Cardiac fibroblast (primary cell): ENCODE measurements at places on chromosomes 5 and 9.

GRCh38 chr9:130987054-130987453 lies 21.9 kb upstream of the LAMC3 start:
- no peak for DNase-seq

DNA sequence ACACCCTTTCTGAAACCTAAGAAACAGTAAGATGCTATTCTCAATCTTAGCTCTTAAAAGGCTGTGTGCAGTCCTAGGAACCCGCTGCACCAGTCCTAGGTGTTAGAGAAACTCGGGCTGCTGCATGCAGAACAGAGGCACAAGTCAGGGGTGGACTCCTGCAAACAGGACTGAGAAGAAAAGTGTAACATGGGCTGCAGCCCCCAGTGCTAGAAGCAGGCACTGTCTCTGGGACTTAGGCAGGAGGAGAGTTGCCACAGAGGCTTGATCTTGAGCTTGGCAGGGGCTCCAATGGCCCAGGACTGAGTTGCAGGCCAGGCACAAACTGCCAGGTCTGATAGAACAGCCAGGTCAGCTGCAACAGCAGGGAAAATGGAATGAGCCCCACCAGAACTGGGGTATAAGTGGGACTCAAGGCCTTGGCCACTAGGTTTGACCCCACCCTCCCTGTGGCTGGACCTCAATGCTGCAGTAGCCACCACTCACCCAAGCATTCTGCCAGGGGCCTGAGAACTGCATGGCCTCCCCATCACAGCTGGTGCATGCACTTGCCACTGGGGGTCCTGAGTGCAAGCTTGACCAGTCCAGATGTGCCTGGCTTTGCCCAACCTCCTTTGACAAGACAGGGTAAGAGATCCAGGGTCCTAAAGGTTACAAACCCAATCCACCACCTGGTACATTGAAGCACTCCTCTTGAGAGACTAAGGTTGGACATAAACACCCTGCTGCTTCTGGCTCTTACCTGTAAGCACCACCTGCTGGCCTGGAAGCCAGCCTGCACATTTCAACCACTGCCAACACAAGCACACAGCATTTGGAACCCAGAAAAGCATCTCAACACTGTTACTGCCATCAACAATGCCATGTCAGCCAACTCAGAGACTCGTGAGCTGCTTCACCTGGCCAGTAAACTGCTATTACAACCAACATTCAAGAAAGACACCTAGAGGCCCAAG lies 103.3 kb downstream of the FBXL17 start:
- DNase-seq = no peak

DNA sequence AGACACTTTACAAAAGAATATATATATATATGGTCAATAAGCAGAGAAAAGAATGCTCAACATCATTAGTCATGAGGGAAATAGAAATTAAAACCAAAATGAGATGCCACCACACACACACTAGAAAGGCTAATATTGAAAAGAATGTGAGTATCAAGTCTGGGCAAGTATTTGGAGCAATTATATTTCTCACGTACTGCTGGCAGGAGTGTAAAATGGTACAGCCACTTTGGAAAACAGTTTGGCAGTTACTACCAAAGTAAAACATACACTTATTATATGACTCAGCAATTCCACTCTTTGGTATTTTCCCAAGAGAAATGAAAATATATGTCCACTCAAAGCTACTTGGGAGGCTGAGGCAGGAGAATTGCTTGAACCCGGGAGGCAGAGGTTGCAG lies 29.8 kb downstream of the NEUROG1 start:
- peak; percentile 9 for DNase-seq

GRCh38 chr5:93607367-93608258 lies 24.6 kb downstream of the NR2F1 start:
- DNase-seq = peak; percentile 76

DNA sequence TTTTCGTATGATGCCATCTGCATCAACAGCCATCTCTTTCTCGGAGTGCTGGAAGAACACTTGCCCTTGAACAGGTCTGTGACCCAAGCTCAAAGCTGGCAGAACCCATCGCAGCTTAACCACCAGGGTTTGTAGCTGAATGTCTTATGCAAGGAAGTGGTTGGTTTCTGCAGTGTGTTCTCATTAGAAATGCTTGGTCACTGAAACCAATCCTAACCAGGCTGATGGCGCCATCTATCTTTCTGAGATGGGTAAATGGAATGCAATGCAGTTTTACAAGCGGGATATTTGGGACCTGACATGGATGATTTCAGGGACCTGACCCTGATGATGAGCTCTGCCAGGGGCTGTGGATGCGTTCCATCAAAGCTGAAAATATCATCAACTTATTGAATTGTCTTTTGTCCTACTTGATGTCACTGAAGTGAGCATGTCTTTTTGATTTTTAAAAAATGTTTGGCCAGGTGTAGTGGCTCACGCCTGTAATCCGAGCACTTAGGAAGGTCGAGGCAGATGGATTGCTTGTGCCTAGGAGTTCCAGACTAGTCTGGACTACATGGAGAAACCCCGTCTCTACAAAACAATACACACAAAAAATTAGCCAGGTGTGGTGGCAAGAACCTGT lies 28.7 kb downstream of the DMRT3 start:
- peak; percentile 54 for DNase-seq

- DNase-seq = no peak
These were observed 109.2 kb upstream of the SMIM23 start for GRCh38 chr5:171676286-171676944.

DNA sequence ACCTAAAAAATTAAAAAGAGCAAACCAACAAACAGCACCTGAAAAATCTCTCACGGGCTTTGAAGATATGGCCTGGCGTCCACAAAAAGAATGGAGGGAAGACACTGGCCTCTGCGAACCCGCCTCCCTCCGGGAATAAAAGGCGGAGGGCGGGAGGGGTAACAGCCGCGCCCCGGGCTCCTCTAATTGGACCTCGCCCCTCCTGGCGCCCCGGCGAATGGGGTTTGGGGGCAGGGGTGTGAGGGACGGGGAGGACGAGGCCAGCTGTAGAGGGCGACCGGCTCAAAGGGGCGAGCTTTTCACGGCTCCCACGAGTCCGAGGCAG lies 753 bp downstream of the FANCC start:
- peak; percentile 70 for DNase-seq

DNA sequence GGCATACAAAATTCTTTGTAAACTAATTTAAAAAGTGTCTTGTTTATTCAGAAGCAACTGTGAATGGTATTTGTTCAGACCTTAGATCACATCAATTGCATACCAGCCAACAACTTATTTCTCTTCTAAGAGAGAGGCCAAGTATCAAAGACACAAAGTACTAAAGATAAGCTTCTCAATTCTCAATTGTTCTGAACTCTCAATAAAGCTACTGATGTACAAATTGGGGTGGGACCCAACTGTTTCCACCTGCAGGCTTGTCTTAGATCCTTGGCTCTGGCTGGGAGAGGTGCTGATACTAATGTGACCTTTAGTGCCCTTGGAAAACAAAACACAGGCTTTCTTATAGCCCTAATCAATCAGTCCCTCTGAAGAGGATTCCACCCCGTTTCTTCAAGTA lies 22.1 kb downstream of the XRCC4 start:
- no peak for DNase-seq

DNA sequence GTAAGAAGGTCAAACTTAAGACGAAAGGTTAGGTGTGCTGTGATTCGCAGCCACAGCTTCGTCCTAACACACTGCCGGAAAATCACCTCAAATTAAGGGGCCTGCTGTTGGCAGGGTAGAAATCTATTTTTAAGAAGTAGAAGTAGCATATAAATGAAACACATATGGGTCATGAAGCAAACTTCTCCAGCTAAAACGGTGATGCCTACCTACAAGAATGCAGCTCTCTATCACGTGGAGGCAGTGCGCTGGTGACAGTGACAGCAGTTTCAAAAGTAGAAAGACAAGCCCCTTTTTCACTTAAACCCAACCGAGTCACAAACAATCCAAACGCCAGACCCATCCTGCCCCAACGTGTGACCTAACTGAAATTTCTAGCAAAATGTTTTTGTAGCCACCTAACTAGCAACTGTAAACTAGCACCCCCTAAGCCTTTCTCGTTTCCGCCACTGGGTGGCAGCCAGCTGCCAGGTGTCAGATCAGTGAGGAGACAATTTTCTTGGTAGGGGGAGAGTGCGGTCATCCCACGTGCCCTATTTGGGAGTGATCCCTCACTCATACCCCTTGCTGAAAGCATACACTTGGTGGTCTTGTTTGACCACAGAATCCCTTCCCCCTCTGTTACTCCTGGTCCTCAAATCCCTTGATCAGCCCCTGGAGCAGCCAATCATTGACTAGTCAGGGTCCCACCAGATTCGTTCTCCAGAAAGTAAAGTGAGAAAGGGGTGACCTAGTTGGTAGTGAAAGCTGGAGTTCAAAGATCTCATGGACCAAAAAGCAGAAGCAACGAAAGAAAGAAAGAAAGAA lies 71.8 kb upstream of the MAMDC2 start:
- peak; percentile 73 for DNase-seq

DNA sequence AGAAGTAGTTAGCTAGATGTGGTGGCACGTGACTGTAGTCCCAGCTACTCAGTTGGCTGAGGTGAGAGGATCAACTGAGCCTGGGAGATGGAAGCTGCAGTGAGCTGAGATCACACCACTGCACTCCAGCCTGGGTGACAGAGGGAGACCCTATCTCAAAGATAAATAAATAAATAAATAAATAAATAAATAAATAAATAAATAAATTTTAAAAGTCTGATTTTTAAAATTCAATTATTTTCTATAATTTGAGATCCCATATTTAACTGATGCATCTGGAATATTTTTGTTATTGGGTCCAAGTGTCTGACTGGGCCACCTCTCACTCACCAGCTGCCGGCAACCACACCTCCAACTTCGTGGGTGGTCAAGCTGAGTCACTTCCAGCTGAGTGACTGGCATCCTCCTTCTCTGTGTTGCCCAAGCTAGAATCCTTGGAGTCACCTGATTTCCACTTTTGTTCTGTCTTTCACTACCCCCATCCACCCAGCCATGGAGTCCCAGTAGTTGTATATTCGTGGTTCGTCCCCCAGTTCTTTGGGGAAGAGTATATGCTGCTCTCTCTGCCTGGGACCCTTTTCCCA lies 70.9 kb downstream of the EGFLAM start:
- peak; percentile 6 for DNase-seq

DNA sequence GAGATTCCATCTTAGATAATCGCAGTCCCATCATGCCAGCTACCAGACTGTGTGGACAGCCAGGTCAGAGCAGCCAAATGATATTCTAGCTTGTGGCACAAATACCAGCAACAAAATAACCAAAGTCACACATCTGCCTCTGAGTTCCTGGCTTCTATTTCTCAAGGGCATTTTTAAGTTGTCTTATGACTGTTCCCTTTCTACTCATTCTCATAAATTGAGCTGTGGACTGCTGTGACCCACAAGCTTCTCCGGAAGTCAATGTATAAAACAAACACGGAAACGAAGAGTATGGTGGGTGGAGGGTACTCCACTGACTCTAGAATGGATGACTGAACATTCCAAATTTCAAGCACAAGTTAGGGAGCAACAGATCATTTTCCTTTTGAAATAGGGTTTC lies 43.9 kb downstream of the PDCD1LG2 start:
- DNase-seq = peak; percentile 29

DNA sequence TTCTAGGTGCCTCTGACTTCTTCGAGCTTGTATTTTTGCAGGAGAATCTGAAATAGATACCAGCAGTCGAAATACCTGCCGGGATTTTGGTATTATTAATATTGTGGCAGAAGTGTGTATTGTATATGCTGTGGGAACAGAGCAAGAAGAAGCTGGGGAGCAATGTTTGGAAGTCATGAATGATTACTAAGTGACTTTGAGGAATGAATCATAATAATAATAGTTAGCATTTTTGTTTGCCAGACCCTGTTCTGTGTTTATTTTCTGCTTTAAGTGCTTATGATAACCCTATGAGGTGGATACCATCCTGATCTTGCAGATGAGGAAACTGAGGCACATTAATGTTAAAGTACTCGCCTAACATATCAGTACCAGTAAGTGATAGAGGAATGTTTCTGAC lies 32.4 kb downstream of the RAB24 start:
- peak; percentile 33 for DNase-seq

DNA sequence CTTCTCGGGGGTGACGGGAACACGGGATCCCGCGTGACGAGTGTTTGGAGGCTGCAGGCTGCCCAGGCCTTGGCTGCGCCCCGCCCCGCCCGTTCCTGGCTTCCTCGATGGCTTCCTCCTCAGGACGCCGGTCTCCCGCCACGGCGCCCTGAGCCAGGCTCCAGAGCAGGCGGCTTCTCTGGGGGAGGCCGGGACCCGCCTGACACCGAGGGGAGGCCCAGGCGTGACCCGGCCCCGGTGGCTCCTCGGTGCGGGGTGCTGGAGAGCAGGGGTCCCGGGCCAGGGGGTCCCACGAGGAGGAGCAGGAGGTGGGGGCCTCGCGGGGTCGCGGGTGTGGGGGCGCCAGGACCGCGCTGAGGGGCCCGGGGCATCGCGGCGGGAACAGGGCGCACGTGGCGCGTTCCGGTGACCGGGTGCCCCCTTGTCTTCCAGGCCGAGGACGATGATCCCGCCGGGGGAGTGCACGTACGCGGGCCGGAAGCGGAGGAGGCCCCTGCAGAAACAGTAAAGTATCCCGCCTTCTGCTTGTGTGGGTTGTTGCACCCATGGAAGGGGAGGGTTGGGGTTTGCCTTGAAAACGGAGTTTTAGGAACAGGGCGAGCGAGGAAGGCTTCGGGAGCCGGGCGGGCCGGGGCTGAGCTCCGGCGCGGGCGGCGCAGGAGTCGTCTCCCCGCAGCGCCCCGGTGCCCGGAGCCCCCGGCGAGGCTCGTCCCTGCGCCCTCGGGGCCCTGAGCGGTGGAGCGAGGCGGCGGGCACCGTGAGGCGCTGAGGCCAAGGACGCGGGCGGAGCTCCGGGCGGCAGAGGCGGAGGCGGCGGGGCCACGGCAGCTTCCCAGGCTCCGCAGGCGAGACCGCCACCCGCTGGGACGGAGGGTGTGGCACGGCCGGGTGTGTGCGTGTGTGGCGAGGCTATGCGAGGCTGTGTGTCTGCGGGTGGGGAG lies 22.2 kb downstream of the AHRR start:
- peak; percentile 68 for DNase-seq

DNA sequence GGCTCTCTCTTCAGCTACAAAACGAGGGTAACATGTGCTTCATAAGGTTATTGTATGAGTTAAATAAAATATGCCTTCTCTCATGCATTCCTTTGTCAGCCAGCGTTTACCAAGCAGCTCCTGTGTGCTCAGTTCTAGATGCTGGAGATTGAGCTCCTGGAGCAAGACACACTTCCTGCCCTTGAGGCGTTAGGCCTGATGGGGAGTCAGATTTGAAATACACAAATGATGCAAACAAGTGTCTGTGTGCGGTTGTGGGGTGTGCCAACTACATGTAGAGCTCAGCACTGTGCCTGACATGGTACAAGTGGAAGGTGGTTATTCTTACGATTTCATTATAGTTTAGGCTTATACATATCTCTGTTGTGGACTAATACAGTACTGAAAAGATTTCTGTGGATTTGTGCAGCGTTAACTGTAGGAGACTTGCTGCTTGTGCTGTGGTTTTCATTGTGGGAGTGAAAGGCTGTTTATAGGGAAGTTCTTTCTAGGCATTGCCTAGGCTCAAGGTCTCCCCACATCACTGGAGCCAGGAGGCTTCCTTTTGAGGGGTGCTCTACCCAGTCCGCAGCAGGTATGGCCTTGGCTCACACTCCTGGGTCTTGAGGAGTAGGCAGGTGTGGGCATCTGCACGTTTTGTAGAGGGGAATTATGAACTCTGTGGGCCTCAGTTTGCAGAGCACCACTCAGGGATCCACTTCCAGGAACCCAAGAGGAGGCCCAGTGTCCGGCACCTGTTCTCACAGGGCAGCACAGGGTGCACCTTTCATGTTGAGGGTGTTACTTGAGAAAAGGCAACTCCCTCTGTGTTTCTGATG lies 39.8 kb upstream of the ANGPTL2 start:
- no peak for DNase-seq
